NCI-H524 (cell line): ENCODE measurements at places on chromosomes 16 and 17.
A peak's percentile ranks its signal among the peaks of the same experiment; 100 is the strongest.

DNA sequence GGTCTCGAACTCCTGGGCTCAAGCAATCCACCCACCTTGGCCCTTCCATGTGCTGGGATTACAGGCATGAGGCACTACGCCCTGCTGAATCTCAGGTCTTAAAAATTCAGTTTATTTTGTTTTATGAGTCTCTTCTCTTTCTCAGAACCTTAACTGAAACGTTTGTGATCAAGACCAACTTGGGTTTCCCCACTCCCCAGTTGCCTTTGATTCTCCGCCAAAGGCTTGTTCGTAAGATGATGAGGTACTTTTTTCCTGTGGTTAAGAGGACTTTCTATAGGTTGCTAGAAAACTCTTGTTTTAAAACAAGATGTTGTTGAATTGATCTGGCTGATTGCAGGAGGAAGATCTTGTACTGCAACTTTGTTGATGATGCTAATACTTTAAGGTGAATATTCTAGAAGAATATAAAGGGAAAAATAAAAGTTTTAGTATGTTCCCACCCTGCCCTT lies 11.7 kb downstream of the ABCC1 start:
- no peak for DNase-seq

GRCh38 chr17:9465210-9465921 lies 110.3 kb downstream of the STX8 start:
- DNase-seq: no peak

- DNase-seq: peak; percentile 58
Observed at GRCh38 chr17:57986841-57987580, 1.0 kb downstream of the VEZF1 start.

- DNase-seq: no peak
Observed at GRCh38 chr17:41748275-41748674, 13.8 kb upstream of the HAP1 start.

- DNase-seq: no peak
Observed at GRCh38 chr16:75575958-75576357, 9.8 kb downstream of the GABARAPL2 start.

GRCh38 chr16:30528799-30529457 lies 2.6 kb upstream of the ZNF768 start:
- no peak for DNase-seq

GRCh38 chr16:1533443-1533951 lies at the start of gene TMEM204:
Gene TMEM204, plus strand, starts transcription at chr16:1533666. Its CDS starts 610 bp downstream, at chr16:1534276.
- no peak for DNase-seq

GRCh38 chr16:85798901-85799496 lies 345 bp downstream of the EMC8 start:
- DNase-seq: no peak

DNA sequence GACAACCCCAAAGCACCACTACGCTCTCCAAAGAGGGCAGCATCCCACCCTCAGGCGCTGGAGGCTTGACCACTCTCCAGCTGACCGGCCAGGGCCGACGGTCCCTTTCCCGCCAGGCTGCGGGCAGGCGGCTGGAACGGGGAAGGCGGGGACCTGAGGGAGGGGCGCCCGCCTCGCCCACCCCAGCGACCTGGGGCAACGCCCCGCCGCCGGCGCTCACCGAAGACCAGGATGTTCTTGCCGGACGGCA lies 431 bp downstream of the DYNC1LI2 start:
- no peak for DNase-seq

DNA sequence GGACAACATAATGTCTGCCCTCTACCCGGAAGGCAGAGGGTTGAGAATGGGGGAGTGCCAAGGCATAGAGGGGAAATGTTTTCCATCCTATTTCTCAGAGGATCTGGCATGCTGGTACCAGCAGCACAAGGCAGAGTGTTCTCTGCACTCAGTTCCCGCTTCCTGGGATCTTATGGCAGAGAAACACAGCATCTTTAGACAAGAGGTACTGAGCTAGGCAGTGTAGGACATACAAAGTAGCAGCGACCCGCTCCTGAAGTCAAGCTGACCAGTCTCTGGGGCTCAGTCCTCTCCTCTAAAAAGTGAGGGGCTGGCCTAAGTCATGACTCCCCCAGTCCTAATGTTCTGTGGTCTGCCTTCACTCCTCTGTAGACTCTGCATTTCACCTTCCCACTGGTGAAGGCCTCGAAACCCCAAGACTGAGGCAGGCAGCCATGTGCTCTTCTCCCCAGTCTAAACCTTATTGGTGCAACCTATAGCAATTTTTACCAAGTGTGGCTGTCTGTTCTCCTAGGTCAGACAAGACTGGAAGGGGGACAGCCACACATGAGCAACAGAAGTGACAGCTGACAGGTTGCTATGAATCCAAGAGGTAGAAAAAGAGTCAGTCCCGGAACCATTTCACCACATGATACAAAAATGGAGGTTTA lies 11.3 kb upstream of the TSPOAP1 start:
- DNase-seq: no peak

DNA sequence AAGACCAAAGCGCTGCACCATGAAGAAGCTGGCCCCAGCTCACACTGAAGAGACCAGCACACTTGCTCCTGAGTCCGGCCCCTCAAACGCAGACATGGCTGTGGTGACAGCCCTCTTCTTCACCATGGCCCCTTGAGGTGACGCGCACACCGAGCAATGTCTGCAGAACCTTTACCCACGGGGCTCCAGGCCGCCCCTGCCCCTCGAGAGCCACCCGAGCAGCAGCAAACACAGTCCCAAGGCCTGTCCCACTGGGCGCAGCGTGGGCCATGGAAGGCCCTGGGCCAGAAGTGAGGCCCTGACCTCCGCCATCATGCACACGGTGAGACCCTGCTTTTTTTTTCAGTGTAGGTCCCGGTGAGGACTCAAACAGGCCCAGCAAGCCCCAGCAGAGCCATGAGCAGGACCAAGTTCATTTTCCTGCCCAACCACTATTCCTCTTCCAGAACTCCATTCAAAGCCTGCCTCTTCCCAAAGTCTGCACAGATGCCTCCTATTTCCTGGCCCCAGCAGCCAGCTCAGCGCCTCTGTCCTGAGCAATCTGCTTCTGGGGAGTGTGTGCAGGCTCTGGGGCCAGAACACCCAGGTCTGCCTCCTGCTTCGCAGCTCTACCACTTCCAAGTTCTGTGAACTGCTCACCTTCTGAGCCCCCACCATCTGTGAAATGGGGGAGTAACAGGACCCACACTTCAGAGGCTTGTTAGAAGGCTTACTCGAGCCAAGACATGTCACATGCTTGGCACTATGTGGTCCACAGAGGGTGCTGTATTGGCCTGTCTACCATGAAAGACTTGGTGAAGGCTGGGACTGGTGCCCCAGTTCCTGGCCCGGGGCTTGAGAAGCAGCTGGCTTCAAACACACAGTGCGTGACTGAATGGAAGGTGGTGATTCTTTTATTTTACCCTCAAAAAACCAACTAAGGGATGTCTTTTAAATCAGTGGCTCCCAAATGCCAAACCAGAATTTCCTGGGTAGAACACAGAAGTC lies 35.7 kb upstream of the GSG1L start:
- no peak for DNase-seq

GRCh38 chr17:72763981-72764380 lies 328.5 kb downstream of the SLC39A11 start:
- no peak for DNase-seq

DNA sequence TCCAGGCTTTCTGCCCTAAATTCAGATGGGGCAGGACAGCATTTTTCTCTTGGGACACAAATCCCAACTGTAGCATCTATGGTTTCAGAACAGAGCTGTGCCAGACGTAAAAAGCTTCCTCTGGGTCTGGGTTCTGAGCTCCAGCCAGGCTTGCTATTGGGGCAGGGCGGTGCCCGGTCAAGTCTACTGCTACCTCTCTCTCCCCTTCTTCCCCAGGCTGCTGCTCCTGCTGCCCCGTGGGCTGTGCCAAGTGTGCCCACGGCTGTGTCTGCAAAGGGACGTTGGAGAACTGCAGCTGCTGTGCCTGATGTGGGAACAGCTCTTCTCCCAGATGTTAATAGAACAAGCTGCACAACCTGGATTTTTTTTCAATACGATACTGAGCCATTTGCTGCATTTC lies 1.1 kb downstream of the MT1M start:
- no peak for DNase-seq

DNA sequence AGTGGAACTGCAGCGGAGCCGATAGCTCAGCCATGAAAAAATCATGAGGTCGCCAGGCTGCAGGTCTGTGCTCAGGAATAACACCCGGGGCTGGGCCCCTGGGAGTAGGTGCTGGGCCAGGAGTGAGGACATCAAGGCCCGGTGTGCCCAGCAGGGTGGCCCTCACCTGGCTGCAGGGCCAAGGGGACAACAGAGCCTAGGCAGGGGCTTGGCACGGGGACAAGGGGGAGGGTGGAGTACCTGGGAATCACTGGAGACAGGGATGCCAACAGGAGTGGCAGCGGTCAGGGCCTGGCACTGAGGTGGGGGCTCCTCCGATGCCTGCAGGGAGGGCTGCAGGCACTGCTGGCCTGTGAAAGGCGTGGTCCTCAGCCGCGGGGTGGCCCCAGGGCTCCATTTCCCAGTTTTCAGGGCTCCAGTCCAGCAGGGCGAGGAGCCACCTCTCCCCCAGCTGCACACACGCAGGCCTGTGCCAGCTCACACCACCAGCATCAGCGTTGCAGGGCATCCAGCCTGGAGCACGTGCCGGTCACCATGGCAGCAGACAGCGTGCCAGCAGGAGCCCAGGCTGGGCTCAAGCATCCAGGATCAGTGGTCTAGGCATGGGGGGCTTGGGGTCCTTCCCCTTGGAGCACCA lies 4.7 kb upstream of the FSCN2 start:
- DNase-seq: peak; percentile 63

DNA sequence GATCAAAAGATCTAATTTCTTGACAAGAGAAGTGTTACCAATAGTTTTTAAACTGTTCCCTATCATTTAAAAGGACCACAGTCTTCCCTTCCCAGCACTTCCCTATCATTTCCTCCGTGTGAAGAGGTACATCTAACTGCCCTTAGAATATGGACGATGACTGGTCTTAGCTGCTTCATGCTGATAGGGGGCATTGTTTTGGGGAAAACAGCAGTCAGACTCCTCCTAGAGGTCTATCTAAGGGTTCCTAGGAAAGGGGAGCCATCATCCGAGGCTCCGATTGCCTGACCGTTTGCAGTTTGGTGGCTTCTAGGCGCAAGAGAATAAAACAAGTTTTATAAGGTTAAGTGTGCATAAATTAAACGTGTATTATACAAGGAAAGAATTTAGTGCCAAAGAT lies 7.1 kb downstream of the FZD2 start:
- no peak for DNase-seq

DNA sequence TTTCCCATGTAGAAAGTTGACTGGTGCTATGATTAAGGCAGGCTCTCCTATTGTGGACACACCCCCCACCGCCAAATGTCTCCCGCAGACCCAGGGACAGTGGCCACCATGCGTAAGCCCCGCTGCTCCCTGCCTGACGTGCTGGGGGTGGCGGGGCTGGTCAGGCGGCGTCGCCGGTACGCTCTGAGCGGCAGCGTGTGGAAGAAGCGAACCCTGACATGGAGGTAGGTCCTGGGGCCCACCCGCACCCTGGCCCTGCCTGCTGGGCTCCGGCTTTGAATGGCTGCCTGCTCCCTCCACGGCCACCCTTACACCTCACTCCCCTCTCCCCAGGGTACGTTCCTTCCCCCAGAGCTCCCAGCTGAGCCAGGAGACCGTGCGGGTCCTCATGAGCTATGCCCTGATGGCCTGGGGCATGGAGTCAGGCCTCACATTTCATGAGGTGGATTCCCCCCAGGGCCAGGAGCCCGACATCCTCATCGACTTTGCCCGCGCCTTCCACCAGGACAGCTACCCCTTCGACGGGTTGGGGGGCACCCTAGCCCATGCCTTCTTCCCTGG lies 3.6 kb downstream of the MMP25 start:
- DNase-seq: no peak

DNA sequence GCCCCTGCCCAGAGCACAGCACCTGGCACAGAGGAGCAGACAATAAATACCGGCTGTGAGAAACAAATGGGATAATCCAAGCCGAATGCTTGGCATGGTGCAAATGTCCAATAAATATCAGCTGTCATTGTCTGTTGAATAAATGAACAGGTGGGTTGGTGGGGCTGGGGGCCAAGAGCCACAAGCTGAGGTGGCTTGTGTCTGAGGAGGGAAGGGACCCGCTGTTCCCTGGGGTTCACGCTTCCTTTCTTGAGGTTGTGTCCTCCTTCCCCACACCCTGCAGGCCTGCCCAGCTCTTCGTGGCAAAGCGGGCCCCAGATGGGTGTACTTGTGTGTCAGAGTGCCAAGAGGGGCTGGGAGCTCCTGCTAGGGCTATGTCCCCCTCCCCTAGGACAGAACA lies 38.6 kb downstream of the ARHGAP27 start:
- DNase-seq: no peak

- DNase-seq: no peak
Observed at GRCh38 chr16:1645914-1646525, 32.1 kb upstream of the JPT2 start.

DNA sequence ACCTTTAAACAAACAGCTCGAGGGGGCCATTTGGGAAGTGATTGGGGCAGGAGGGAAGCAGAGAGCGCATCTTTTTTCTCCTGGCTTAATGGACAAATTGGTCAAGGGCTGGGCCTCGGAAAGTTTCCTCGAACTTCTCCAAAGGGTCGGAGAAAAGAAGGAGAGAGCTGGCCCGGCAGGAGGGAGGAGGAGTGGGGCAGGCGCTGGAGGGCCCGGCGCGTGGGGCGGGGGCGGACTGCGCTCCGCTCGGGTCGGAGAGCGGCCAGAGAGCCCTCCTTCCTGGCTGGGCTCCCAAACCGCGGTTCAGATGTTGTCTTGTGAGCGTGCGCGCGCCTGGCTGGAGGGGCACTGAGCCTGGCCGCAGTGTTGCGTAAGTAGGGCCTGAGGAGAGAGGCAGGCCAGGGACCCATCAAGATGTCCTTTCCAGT lies 1.2 kb downstream of the MMP2 start:
- no peak for DNase-seq

- DNase-seq: no peak
Observed at GRCh38 chr17:58691701-58692238, at the start of gene TEX14. Gene TEX14, minus strand, starts transcription at chr17:58692045. Its CDS starts 40,044 bp downstream, at chr17:58652001.

DNA sequence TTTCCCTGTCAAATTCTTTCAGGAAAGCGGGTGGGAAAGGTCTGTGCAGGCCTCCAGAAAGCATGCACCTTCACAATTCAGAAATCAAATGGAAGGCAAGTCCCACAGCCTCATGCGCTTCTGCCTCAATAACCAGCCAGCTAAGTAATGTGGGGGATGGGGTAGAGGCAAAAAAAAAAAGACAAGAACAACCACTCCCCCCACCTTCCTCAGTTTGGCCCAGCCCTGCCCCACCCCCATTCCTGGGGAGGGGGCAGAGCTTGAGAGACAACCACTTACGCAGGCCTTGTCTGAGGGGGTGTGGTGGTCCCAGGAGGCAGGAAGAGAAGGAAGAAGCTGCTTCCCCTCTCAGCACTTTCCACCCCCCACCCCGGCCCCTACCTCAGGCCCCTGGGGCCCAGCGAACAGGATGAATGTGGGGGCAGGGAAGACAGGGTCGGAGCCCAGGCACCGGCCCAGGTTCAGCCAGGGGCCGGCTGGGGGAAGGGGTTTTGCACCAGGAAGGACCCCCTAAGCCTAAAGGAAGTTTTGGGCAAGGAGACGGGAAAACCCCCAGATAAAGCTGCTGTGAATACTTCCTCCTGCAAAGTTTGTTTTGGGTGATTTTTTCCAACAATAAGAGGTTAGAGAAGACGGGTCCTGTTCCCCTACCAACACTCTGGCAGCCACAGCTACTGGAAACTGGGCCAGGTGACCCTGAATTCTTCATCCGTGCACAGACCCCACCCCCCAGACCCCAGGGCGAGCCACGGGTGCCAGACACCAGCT lies 1.2 kb downstream of the JUP start:
- DNase-seq: no peak
